Activated T-helper 2 cell treated with anti-CD3 and anti-CD28 coated beads, Interferon-gamma antibody, Interleukin-2, Interleukin-4, amounts not matched to agents 10 μg/mL and 5 μg/mL and 100 μg/mL, durations not matched to agents 14 hours and 24 hours and 36 hours (primary cell): ENCODE measurements at places on chromosomes 16 and 17. TPM values are rescaled to one million over a fixed set of nuclear protein-coding genes. Genes with fewer than 3 reads are reported as not detected.

Gene CCL7
- not detected in 2 replicates for total RNA-seq

Gene CEP295NL
- total RNA-seq = not detected in 2 replicates

Gene HIC1
- 42.6 and 43.5 TPM in 2 replicates for total RNA-seq

Gene GOSR1
- total RNA-seq = 51.1 and 53.6 TPM in 2 replicates

Gene ZG16
- not detected in 2 replicates for total RNA-seq

Gene NKIRAS2
- 25.8 and 28.2 TPM in 2 replicates for total RNA-seq

Gene TBC1D3K
- total RNA-seq = not detected in 2 replicates

Gene CACNG3
- not detected in 2 replicates for total RNA-seq

Gene RNF43
- 20.5 and 23.9 TPM in 2 replicates for total RNA-seq

Gene CA7
- total RNA-seq = 0.59 and 1.1 TPM in 2 replicates

GRCh38 chr17:2423271-2423670 is 22.4 kb upstream of the MNT start:
- no peak for DNase-seq

GRCh38 chr16:28990375-28991040 is 5.7 kb downstream of the LAT start:
- DNase-seq = peak; percentile 41

GRCh38 chr17:4048218-4048617 is 84.0 kb upstream of the ATP2A3 start:
- DNase-seq = no peak

GRCh38 chr17:75854101-75854748 is 910 bp downstream of the WBP2 start:
- no peak for DNase-seq

- no peak for DNase-seq
Observed at GRCh38 chr16:67456391-67457081, 24.4 kb downstream of the ATP6V0D1 start.

DNA sequence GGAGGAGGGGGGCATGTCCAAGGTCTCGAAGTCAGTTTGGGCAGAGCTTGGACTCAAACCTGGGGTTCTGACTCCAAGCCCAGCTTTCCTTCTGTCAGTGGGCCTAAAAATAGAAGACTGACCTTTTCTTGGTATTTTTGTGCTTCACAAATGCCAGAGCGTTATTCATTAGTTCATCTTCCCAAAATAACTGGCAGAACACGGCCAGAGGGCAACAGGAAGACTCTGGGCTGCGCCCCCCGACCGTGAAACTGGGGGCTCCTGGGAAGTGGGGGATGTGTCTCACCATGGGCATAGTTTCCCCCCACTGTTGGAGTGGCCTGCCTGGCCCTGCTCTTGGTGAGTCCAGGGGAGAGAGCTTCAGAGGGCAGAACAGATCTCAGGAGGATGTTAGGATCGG is 94.0 kb downstream of the SOCS1 start:
- DNase-seq = no peak

DNA sequence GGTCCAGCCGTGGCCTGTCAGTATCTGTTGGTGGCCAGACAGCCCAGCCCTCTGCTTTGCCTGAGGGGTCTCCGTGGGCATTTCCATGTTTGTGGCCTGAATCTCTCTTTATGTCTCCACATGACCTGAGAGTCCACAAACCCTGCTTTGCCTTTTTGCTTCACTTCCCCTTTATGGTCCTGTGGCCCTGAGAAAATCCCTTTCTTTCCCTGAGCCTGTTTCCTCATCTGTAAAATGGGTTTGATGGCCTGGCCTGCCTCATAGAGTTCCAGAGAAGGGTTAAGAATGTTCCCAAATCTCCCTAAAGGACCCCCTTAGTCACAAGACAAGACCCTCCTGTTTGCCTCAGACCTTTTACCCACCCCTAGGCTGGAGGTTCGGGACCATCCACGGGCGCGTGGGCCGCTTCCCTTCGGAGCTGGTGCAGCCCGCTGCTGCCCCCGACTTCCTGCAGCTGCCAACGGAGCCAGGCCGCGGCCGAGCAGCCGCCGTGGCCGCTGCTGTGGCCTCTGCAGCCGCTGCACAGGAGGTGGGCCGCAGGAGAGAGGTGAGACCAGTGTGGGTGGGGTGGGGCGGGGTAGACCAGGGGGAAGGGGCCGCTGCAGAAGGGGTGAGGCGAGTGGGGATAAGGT is 26.2 kb upstream of the ALKBH5 start:
- no peak for DNase-seq

- no peak for DNase-seq
Observed at GRCh38 chr16:11389083-11389482, 43.8 kb downstream of the RMI2 start.

DNA sequence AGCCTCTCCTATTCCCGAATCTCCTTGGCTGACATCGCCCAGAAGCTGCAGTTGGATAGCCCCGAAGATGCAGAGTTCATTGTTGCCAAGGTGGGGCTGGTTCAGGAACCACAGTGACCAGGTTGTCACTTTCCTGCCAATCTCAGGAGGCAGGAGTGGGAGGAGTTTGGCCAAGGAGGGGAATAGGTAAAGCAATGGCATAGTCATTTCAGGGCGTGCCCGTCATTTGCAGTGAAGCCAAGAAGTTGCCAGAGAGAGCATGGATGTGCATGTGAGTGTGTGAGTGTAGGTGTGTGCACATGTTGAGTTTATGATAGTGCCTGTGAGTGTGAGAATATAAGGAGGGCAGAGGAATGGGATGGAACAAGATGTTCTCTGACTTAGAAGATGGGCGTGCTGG is 14.8 kb downstream of the PSMD3 start:
- DNase-seq = no peak

DNA sequence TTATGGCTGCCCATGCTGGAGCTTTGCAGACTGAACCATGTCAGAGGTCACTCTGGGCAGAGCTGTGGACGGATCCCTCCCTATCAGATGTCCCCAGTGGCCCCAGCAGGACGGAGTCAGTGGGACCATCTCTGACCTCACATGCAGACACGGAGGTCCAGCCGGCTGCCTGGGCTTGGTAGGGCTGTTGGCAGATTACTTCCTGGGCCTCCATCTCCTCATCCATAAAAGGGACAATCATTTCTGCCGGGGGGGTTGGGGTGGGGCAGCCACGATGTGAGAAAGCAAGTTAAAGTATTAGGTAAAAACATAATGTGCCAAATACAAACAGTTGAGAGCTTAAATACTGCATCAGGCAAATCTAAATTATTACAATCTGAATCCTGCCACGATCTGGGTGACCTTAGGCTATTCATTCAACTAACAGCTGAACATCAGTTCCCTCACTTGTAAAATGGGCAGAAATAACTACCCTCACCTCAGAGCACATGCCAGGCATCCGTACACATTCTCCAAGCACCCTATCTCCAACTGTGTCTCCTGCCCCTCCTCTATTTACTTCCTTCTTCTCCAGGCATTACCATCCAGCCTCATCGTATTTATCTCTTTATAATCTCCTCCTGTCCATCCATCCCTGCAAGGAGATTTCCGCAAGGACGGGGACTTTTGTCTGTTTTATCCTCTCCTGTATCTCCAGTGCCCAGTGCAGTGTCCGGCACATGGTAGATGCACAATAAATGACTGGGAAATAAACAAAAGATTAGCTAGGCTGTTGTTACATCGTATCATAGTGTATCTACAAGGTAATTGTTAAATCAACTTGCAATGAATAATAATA is 192.3 kb upstream of the FOXF1 start:
- DNase-seq = no peak

DNA sequence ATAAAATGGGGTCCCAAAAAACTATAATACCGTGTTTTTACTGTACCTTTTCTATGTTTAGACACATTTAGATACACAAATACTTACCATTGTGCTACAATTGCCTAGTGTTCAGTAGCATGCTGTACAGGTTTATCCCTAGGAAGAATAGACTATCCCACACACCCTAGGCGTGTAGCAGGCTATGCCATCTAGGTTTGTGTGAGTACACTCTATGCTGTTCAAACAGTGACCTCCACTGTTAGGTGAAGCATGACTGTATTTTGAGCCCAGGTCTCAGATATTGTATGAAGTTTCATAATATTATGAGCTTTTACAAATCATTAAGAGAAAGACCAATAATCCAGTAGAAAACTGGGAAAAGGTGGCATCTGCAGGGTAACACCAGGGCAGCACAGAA is 23.6 kb downstream of the MILR1 start:
- DNase-seq = no peak

DNA sequence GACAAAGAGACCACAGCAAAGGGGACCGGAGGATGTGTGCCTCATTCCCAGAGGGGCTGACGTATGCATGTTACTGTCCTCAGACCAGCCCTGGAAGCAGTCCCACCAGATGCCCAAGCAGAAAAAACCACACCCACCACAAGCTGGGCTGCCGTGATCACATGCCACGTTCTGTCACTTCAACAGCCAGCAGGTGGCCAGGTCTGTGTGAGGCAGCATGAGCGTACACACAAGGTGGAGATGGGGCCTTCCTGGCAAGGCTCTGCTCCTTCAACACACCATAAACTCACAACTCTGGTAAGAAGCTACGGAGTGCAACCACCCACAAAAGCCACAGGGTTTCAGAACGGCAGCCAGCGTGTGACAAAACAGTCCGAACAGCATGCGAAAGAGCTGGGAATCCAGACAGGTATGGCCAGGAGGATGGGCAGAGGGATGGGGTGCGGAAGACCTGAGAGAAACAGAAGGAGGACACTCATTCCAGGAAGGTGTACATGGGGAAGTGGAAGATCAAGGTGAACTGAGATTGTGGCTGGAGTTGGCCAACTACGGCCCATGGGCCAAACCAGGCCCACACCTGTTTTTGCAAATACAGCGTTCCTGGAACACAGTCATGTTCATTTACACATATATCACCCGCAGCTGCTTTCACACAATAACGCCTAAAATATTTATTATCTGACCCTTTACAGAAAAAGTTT is 27.9 kb downstream of the MBTPS1 start:
- peak; percentile 60 for DNase-seq

DNA sequence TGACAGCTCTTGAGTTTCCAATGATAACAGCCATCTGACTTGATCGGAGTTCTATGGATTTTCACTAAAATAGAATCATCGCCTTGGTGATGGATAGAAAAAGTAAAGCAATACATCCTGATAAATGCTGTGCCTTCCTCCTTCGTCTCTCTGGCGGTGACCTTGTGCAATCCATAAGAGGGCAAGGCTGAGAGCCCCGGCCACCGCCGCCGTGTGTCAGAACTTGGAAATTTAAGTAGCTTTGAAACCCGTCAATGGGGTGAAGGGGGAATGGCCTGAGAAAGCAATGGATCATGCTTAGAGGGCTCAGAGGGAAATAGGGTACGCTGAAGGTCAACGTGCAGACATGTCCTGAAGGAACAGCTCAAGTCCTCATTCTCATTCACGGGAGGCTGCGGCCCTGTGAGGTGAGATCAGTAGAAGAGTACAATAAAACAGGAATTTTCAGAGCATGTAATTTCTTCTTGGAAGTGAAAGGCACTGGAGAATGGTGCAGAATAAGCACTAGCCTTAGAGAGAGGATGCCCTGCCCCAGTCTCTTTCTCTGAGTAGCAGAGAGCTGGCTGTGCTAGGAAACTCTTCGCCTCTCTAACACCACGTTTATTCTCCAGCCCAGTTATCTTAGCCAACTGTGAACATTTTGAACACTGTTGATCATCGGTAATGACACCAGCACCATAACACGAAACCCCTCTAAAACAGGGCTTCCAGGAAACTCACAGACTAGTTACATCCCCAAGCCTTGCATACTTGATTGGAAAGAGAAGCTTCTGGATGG is 573.5 kb downstream of the WWOX start:
- DNase-seq = no peak

DNA sequence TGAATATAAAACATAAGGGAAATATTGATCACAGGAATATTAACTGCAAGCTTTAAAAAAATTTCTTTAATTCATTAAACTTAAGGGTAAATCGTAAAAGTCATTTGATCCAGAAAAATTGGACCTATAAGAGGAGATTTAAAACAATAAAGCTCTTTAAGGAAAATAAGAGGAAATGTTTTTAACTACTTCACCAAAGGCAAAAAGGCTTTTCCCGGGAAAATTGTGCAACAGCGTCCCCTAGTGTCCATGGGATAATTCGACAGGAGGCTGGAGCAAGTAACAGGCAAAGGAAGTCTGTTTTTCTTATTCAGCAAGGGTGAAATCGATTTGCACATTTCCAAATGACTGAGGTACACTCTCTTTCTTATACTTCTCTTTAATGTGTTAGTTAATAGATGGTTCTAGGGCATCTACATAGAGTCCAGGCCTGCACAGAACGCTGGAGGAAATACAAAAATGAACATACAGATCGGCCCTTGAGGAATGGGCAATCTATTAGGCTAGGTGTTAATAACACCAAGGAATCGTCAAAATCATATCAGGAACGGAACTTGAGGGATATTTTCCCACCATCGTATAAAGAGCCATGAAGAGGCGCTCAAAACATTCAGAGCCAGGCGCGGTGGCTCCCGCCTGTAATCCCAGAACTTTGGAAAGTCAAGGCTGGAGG is 61.4 kb downstream of the ZNF18 start:
- no peak for DNase-seq
